H7 (cell line): ENCODE measurements at places on chromosomes 7 and 10. TPM values are rescaled to one million over a fixed set of nuclear protein-coding genes. Genes with fewer than 3 reads are reported as not detected.

Gene PDE6C
- not detected in 2 replicates for total RNA-seq

Gene PANK1
- 20.0 and 31.6 TPM in 2 replicates for total RNA-seq

Gene KCNMA1
- 0.94 and 1.3 TPM in 2 replicates for total RNA-seq

Gene SEMA3C
- 1.8 and 2.1 TPM in 2 replicates for total RNA-seq

Gene COMTD1
- 21.3 and 36.6 TPM in 2 replicates for total RNA-seq

Gene HKDC1
- total RNA-seq = 0.03 TPM in 1 of 2 replicates, not detected in the other

Gene ZPBP
- total RNA-seq = not detected in 2 replicates

Gene ETV1
- total RNA-seq = 45.3 and 45.6 TPM in 2 replicates

Gene TSPAN33
- 19.7 and 22.1 TPM in 2 replicates for total RNA-seq

Gene EPO
- 0.15 TPM in 1 of 2 replicates, not detected in the other for total RNA-seq

Gene ELFN1
- 16.0 and 19.9 TPM in 2 replicates for total RNA-seq

Gene TRDMT1
- 8.0 and 8.6 TPM in 2 replicates for total RNA-seq

Gene ZNF680
- not detected in 2 replicates for total RNA-seq

Gene PSD
- total RNA-seq = 5.2 and 6.1 TPM in 2 replicates

Gene SUMF2
- 107 and 109 TPM in 2 replicates for total RNA-seq

Gene LIPF
- total RNA-seq = not detected in 2 replicates

Gene PLXDC2
- 21.9 and 27.5 TPM in 2 replicates for total RNA-seq

Gene VPS37D
- 6.0 and 6.4 TPM in 2 replicates for total RNA-seq

Gene C10orf62
- not detected in 2 replicates for total RNA-seq

Gene DOCK4
- 16.1 and 18.2 TPM in 2 replicates for total RNA-seq

Gene AOC1
- not detected in 2 replicates for total RNA-seq

Gene NT5C3A
- total RNA-seq = 20.0 and 27.5 TPM in 2 replicates

Gene RFC2
- 109 and 126 TPM in 2 replicates for total RNA-seq

Gene A1CF
- not detected in 2 replicates for total RNA-seq

Gene KNDC1
- 13.7 and 16.7 TPM in 2 replicates for total RNA-seq

Gene SGPL1
- total RNA-seq = 35.0 and 35.1 TPM in 2 replicates

Gene FAS
- total RNA-seq = 0.14 TPM in 1 of 2 replicates, not detected in the other

Gene WDR86
- total RNA-seq = 40.6 and 40.8 TPM in 2 replicates

Gene LIPN
- not detected in 2 replicates for total RNA-seq

Gene SLC18A2
- total RNA-seq = 0.52 and 0.85 TPM in 2 replicates

Gene TAS2R5
- 0.24 and 0.70 TPM in 2 replicates for total RNA-seq

Gene NME8
- total RNA-seq = 2.7 TPM in 1 of 2 replicates, not detected in the other

Gene DDIT4
- total RNA-seq = 54.2 and 123 TPM in 2 replicates

Gene WASHC2A
- total RNA-seq = 16.9 and 19.4 TPM in 2 replicates

Gene MYO1G
- total RNA-seq = not detected in 2 replicates

Gene CNNM1
- total RNA-seq = 0.52 and 0.66 TPM in 2 replicates

Gene SPDYE2B
- not detected in 2 replicates for total RNA-seq

Gene MKRN1
- total RNA-seq = 80.5 and 108 TPM in 2 replicates

Gene ASB10
- not detected in 2 replicates for total RNA-seq

Gene ORC5
- 20.5 and 21.1 TPM in 2 replicates for total RNA-seq

Gene GNGT1
- total RNA-seq = not detected in 2 replicates

Gene MSMB
- total RNA-seq = 0.89 TPM in 1 of 2 replicates, not detected in the other
